ENCODE measurements at places on chromosomes 2 and 18.

DNA sequence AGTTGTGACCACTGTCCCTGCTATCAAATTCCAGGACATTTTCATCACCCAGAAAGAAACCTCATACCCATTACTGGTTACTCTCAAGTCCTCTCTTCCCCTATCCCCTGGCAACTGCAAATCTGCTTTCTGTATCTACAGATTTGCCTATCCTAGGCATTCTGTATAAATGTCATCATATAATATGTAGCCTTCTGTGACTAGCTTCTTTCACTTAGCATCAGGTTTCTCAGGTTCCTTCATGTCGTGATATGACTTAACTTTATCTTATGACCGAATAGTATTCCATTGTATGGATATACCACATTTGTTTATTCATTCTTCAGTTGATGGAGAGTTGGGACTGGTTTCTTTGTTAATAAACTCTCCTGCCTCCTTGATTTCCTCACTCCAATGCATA is 60.5 kb downstream of the PMAIP1 start:
- no peak for DNase-seq

GRCh38 chr2:19829672-19830071 is 72.1 kb downstream of the TTC32 start:
- DNase-seq, result no peak

DNA sequence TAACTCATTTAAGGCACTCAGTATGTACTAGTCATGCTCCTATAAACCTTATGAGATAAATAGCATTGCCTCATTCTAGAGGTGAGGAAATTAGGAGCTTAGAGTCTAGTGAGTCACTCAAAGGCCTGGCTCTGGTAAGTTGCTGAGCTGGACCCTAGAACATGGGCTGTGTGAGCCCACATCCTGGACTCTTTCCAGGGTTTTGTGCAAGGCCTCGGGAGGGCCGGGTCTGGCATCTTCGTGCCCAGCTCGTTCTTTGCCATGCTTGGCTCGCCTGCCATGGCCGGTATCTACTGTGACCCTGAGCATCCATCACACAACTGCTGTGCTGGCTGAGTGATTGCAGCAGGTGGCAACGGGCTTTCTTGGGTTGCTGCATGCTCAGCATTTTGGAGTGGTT is 168.0 kb downstream of the LPIN1 start:
- DNase-seq, result no peak

GRCh38 chr18:10094154-10094553 is 180.3 kb downstream of the VAPA start:
- no peak for DNase-seq

DNA sequence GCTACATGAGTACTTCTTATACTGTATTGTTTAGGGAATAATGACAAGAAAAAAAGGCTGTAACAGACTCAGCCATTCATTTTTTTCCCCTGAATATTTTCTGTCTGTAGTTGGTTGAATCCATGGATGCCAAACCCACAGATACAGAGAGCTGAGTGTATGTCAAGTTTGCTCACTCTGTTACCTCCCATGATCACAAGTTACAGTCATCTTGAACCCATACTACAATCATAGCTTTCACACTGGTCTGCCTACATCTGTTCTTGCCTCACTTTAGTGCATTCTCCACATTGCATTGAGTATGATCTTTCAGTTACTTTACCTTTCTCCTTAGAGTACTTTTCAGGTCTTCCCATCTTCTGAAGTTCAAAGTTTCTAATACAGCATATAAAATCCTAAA is 94.0 kb downstream of the BIRC6 start:
- DNase-seq, result no peak

GRCh38 chr18:6886797-6887330 is 157.3 kb downstream of the ARHGAP28 start:
- DNase-seq, result no peak

DNA sequence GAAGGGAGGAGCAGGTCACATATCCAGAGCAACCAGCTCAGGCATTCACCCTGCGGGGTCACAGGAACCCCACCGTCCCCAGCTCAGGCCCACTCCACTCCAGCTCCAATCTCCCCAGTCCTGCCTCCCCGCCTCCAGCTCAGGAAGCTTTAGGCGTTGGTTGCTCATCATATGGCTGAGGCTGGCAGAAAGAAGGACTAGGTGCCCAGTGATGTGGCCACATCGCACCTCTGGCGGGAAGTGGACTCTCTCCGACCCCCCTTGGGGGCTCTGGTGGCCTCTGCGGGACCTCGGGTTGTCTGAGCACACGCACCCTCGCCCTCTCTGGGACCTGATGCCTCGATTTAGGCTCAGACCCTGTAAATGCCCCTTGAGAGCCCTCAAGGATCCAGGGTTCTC is 187.7 kb downstream of the ZFP36L2 start:
- DNase-seq, result no peak

DNA sequence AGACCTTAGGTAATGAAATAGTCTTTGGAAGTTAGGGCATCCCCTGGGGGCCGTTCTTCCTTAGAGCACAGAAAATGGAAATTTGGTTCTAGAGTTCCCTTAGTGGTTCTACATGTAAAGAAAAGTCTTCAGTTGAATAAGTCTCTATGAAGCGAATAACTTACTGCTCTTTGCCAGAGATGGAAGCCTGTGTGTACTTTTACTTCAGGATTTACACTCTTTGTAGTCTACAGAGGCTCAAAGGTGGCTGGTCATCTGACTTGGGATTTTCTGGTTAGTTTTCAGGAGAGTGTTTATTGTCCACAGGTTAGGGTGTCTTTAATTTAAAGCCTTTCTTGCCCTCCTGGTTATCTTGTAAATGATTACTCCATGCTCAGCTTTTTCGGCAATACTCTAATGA is 210.6 kb downstream of the ZNF521 start:
- no peak for DNase-seq

DNA sequence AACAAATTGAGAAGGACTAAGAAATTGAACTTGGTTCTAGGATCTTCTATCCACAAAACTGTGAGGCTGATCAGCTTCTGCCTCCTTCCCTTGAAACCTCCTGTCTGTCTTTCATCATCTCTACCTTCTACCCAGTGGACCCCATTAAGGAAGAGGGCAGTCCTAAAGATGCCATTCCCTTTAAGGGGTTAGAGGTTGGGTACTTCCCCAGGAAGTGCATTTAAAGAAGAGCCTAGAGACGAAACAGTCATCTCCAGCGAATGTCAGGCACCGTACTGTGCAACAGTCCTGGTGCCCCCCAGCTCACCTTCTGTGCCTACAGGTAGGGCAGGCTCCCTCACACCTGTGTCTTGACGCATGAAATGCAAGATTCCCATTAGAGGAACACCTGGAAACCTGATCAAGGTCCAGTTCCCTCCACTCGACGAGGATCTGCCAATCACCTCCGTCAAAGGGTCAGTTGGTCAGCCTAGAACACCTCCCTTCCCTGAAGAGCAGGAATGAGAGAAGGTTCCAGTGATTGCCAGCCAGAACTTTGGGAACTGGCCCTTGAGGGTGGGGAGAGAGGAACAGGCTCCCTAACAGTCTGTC is 20.9 kb downstream of the LOXHD1 start:
- DNase-seq, result no peak

GRCh38 chr2:6564326-6564725 is 301.4 kb downstream of the CMPK2 start:
- no peak for DNase-seq

DNA sequence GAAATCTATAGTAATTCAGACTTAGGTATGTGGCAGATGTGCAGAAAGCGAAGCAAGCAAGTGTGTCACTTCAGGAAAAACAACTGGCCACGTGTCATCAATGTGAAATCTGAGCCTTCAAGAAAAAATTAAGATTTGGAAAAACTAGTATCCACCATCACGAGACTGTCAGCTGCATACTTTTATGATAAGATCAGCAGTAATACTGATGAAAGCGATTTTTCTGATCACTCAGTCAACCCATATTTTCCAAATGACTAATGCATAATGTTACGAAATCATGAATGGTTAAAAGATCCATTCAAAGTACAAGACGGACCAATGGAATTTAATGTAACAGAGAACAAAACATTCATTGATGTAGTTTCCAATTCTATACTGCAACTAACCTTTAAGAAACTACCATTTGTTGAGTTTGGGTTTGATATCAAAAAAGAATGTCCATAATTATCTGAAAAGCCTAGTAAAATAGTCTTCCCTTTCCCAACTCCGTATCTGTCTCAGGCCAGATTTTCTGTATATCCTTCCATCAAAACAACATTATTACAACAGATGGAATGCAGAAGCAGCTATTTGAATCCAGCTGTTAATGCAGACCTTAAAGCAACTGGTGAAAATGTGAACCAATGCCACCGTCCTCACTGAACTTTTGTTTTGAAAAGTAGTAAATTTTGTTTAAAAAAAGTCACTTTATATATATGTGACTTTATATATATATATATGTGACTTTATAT is 17.0 kb upstream of the BCL2 start:
- DNase-seq, result no peak

DNA sequence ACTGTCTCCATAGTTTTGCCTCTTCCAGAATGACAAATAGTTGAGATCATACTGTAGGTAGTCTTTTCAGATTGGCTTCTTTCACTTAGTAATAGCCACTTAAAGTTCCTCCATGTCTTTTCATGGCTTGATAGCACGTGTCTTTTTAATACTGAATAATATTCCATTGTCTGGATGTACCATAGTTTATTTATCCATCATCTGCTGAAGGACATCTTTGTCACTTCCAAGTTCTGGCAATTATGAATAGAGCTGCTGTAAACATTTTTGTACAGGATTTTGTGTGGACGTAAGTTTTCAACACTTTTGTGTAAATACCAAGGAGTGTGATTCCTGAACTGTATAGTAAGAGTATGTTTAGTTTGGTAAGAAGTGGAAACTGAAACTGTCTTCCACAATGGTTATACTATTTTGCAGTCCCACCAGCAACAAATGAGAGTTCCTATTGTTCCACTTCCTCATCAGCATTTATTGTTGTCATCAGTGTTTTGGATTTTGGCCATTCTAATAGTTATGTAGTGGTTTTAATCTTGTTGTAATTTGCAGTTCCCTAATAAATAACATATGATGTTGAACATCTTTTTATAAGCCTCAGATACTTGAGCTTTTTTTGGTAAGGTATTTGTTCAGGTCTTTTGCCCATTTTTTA is 18.9 kb downstream of the LTBP1 start:
- no peak for DNase-seq

- peak; percentile 27 for DNase-seq
Measured at GRCh38 chr2:131673400-131674173, 145.9 kb downstream of the CCDC74A start.

DNA sequence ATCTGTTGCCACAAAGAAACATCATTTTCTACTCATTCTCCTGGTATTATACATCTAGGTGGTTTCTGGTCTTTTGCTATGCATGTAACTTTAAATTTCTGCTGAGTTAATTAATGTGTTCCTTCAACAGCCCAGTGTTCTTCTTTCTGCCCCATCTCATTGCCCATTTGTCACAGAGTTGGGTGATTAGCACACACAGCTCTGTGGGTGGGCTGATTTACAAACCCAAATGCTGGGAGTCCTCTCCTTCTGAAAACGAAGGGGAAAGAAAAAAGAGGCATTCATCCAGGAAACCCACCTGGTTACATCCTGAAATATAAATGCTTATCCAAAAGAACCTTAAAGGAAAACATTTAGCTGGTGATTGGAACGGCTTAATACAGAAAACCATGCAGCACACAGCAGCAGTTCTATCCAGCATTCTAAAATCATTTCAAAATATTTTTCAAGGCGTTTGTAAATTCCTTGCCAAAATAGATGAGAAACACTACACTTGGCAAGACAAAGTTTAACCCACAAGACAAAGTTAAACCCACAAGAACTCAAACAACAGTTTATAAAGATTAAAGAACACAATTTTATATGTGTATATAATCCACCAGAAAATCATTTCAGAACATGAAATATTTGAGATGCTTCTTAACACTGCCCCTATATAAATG is 177.9 kb downstream of the ANTXR1 start:
- no peak for DNase-seq

GRCh38 chr2:199465390-199465789 is 7.7 kb upstream of the SATB2 start:
- DNase-seq, result no peak

DNA sequence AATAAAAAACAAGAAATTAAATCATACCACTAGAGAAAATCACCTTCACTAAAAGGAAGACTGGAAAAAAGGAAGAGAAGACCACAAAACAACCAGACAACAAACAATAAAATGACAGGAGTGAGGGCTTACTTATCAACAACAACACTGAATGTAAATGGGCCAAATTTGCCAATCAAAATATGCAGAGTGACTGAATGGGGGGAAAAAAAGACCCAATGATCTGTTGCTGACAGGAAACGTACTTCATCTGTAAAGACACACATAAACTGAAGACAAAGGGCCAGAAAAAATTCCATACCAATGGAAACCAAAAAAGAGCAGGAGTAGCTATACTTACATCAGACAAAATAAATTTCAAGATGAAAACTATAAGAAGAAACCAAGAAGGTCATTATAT is 25.5 kb upstream of the EML6 start:
- no peak for DNase-seq

GRCh38 chr2:193187816-193188215 is 993.1 kb upstream of the TMEFF2 start:
- no peak for DNase-seq

GRCh38 chr2:2699121-2699505 is 368.0 kb upstream of the MYT1L start:
- no peak for DNase-seq

GRCh38 chr2:191854382-191855372 is 7.8 kb upstream of the CAVIN2 start:
- DNase-seq, result peak; percentile 43

- DNase-seq, result no peak
Measured at GRCh38 chr2:195458936-195459335, 198.1 kb upstream of the SLC39A10 start.

- no peak for DNase-seq
Measured at GRCh38 chr2:171747371-171747770, 60.1 kb downstream of the DYNC1I2 start.

- no peak for DNase-seq
Measured at GRCh38 chr2:169520896-169521295, 11.4 kb downstream of the KLHL41 start.

- DNase-seq, result peak; percentile 16
Measured at GRCh38 chr2:48600204-48600813, 17.3 kb upstream of the GTF2A1L start.

DNA sequence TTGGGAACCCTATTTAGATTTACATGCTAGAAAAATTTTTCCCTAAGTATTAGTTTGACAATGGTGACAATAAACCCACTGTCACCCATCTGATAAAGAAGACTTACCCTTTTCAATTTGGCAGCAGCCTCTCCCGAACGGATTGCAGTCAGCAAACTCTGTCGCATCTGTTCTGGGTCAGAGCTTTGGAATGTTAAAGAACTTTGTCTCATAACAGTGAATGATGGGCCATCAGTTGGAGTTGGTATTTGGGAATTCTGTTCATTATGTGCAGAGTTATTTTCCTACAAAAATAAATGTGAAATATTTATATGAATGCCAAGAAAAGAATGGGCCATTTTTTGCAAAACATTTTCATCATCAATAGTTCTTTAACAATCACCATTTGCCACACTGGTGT is 70.8 kb upstream of the GRB14 start:
- no peak for DNase-seq
